EL (cell line): ENCODE measurements at places on chromosomes 6 and 20.

DNA sequence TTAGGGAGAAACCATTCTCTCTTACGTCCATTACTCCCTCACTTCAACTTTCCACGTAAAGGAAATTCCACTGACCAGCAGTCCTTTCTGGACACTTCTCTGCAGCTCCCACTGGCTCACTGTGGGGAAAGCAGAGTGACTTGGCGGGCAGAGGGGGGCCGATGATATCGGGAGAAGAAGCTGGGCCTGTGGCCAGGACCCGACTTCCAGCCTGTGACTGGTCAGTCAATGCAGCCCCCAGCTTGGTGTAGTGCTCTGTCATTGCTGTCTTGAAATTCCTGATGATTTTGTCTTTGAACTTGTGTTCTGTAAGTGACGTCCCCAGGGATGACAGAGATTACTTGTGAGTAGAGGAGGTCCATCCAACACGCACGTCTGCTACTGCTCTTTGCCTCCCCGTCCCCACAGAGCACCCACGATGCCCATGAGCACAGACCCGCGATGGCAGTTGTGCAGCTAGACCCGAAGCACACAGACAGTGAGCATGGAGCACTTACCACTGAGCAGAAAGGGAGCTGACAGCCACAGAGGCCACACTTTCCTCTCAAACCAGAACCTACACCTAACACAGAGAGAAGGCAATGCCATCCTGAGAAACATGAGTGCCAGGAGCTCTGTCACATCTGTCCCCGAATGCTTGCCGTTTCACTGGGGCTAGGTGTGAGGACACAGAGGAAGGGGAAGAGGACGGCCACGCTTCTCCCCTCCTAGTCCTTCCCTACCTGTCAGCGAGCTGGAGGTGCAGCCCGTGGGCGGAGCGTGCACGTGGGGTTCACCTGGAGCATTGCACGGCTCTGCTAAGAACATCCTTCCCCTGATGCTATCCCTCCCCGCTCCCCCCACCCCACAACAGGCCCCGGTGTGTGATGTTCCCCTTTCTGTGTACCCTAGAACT, 25.7 kb downstream of the DACT2 start:
- DNase-seq = no peak

DNA sequence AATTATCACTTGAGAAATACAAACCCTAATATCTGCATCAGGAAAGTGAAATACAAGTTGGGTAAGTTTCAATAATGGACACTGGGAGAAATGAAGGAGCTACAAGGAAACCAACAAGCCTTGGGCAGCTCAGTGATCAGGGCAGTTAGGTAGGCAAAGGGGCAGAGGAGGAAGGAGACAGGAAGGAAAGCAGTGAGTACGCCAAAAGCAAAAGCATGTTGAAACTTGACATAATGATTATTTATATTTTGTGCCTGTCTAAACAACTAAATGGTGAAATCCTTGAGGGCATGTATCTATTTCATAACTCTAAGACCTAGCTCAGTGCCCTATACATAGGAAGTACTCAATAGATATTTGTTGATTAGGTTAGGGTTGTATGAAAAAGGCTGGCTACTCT, 23.3 kb downstream of the PXT1 start:
- no peak for DNase-seq

- DNase-seq = peak; percentile 70
Measured at GRCh38 chr6:44655412-44656342, 268.2 kb downstream of the CDC5L start.

DNA sequence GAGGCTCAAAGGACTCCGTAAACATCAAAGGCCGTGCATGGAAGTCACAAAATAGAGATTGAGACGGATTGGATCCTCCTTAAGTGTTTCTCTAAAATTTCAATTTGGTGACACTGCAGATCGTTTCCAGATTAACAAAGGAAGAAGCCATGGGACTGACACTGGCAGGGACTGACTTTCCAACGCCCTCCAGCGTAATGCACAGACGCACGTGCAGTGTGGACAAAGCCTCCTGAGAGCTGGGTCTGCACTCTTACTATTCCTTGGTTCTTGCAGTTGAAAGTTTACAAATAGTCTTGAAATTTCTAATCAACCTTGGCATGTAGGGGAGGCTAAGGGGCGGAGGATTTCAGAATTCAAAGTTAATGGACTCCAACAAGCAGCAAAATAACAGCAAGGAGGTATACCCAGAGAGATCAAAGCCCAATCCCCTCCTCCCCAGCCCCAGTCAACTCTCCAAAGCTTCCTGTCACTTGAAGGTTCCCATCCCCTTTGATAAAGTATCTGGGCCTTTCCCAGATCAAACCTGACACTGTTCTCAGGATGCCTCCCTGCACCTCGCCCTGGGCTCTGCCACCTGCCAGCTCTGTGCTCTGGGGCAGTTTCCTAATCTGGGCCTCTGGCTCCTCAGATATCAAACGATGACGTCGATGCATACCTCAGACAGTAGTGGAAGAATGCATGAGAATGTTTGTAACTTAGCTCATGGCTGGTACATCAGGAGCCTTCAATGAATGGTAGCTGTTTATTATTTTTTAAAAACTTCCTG, 106.5 kb upstream of the TRAF3IP2 start:
- peak; percentile 52 for DNase-seq

DNA sequence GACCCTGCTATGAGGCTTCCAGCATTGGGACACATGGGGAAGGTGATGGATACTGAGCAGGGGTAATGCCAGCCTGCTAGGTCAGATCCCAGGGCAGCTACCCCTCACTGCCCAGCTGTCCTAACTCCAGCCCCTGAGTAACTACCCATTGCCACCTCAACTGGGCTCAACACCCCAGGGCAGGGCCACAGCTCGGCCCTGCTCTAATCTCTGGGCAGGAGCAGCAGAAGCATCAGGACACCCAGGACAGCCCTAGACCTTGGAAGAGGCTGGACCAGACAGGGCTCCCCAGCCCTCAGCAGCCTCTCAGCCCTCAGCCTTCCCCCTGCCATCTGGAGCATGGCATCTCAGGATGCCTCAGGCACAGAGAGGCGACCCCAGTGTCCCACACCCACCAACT, 67.4 kb upstream of the TOP1 start:
- DNase-seq = no peak

DNA sequence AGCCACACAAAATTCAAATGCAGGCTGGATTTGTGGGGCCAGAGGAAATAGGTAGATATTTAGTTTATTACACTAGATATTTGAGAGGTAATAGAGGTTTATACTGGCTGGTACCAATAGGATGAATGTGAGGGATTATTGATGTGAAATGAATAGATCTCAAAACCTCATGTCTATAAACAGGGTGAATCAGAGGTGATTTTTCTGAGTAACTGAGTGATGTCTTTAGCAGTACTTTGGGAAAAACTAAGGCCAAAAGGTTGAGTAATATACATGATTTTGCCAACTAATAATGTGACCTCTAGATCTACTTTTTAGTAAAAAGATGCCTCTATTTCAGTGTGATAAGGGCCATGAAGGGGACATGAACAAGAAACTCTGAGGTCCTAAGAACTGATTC, 86.8 kb downstream of the HAO1 start:
- DNase-seq = no peak

GRCh38 chr20:16806886-16807285, 58.7 kb downstream of the OTOR start:
- DNase-seq = no peak

- DNase-seq = peak; percentile 21
Measured at GRCh38 chr6:74066168-74066871, 370.3 kb downstream of the CD109 start.

- no peak for DNase-seq
Measured at GRCh38 chr6:143465546-143465945, 14.9 kb downstream of the PEX3 start.

DNA sequence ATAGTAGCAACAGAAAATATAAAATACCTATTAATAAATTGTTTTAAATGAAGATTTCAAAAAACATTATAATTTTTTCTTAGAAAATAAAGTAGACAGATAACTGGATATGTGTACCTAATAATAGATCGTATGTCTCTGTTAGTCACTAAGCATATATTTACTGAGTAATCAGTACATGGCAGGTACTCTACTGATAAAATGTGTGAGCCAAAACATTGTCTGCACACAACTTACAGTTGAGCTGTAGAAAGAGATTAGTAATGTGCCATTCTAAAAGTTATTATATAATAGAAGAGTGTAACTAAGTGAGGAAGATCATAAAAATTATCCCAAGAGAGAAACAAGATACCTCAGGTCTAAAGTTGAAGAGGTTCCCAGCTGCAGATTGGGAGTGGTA, 929.9 kb upstream of the EPHA7 start:
- DNase-seq = no peak

DNA sequence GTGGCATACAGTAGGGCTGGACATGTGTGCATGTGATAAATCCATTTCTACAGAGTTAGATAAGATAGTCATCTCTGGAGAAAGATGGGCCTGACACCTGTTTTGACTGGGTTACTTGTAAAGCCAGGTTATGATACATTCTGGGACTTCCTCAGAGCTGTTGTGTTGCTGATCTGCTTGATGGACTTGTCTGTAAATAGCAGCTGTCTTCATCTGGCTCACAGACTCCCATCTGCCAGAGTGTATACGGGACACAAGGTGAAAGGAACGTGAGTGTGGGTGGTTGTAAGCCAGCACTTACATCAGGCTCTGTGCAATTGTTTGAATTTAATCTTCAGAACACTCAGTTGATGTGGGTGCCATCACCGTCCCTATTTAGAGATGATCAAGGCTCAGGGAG, 49.8 kb downstream of the ZDHHC14 start:
- DNase-seq = no peak

DNA sequence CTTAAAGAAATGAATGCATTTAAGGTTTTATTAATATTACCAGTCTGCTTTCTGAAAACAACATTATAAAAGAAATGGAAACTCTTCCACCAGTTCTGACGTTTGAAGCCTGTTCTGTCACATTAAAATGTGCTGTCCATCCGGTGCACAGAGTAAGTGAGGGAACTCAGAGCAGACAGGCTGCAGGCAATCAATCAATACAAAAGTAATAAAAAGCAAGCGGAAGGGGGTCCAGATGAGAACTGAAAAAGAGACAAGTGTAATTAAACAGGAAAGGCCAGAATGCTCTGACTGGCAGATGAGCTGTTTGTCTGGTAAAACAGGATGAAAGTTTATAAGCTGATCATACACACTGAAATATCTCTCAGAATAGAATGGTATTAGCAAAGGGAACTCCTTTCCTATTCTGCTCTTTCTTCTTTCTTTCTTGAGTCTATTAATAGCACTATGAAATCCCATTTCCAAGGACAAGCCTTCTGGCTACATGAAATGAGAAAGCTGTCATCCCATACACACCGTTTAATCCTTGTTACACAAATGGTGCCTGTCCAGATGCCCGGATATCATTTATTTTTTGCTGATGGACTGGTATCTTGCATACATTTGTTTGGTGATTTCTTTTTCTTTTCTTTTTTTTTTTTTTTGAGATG, 94.3 kb downstream of the RAMACL start:
- DNase-seq = no peak

- DNase-seq = peak; percentile 60
Measured at GRCh38 chr20:20211274-20211987, 156.5 kb upstream of the INSM1 start.

DNA sequence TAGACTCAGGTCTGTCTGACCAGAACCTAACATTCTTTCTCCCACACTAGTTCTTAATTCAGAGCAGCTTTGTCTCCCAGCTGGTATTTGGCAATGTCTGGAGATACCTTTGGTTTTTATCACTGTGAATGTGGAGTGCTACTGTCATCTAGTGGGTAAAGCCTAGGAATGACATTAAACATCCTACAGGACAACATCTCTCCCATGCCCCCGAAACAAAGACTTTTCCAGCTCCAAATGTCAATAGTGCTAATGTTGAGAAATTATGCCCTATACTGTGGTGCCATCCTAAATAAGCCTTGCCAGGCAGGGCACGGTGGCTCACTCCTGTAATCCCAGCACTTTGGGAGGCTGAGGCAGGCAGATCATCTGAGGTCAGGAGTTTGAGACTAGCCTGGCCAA, 4.2 kb upstream of the TTPAL start:
- DNase-seq = peak; percentile 40

DNA sequence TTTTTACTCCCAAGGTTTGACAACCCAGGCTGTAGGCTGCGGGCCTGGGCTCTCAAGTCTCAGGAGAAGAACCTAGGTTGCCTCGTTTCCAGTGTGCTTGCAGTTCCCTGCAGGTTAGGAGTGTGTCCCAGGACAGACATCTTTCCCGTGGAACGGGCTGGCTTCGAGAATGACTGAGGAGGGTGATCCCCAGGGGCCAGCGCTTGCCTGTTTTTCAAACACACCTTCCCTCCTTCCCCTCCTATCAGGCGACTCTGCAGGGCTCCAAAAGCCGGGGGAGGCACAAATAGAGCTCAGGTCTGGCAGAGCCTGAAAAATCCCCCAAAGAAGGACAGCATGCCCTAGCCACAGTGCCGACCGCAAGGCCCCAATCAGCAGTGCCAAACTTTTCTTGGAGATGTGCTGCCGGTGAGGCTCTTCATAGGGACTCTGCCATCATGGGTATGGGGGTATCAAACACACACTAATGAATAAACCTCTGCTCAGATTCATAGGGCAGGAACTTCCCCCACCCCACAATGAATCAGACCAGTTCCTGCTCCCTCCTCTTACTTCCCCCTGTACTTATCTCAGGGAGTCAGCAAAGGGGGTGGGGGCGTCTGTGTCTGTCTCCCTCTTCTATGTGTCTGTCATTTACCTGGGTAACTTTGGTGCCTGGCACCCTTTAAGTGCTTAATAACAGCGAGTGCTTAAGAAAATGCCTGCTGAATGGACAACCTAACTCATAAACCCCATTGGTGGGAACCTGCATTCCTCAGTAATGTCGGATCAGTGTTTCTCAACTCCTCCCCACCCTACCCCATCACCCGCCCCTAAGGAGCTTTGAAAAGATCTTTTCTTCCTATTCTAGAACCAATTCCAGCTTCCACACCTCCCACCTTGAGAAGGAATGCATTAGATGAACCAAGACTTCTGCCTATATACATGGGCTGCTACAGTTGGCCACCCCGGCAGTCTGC, 1.6 kb downstream of the KCNG1 start:
- peak; percentile 49 for DNase-seq

GRCh38 chr6:128713461-128713860, 169.5 kb upstream of the LAMA2 start:
- DNase-seq = peak; percentile 69

- DNase-seq = no peak
Measured at GRCh38 chr20:34461779-34462087, 54.5 kb upstream of the DYNLRB1 start.

- DNase-seq = no peak
Measured at GRCh38 chr20:11780765-11781369, 136.8 kb upstream of the BTBD3 start.

DNA sequence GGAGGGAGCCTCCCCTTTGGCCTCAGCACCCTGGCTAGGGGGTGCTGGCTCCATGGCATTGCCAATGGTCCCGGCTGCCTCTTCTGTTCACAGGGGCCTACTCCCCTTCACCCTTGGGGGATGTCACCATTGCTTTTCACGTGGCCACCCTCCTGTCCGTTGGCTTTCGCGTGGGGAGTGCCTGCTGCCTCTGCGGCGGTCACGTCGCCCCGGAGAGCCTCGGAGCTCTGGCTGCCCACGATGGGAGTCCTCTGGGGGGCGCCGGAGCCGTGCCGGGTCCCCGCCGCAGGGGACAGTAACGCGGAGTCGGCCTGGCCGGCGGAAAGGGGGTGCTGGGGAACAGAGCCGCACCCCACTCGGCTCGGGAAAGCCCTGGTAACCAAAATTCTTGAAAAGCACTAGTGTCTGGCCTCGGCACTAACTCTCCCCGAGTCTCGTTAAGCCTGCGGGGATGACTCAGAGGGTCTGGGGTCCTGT, 661 bp upstream of the HEBP2 start:
- peak; percentile 29 for DNase-seq

- DNase-seq = no peak
Measured at GRCh38 chr6:45027126-45027525, 301.0 kb upstream of the RUNX2 start.
